Dorsolateral prefrontal cortex (tissue), 122 donors: ENCODE measurements at places on chromosomes 1 and 21. TPM values are rescaled to one million over a fixed set of nuclear protein-coding genes. Genes with fewer than 3 reads are reported as not detected.

The SPRR2F gene
- not detected for total RNA-seq

The SEC16B gene
- 10.7 TPM for total RNA-seq

The SIM2 gene
- total RNA-seq: 0.96 TPM

The RXFP4 gene
- not detected for total RNA-seq

The OR2M3 gene
- total RNA-seq: 0.91 TPM

DNA sequence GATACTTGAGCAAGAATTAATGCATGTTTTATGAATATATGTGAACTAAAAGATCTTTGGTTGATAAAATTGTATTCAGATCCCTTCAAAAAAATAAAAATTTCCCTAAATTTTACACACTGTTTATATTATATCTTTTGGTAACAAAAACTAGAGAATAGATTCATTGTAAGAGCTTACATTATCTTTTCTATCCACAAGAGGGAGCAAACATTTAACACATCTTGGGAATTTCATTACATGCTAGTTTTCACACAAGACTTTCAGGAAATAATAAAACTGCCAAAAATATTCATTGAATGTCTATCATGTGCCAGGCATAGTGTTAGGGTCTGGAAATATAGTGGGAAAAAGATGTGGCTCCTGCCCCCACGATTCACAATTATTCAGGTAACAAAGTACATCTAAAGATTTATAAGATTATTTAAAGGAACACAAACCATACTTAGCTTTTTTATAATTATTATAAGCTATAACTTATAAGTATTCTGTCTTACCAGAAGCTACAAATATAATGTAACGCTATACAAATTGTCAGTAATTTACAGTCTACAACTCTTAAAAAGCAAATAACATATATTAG is 30.6 kb downstream of the FAF1 start:
- no peak for DNase-seq

DNA sequence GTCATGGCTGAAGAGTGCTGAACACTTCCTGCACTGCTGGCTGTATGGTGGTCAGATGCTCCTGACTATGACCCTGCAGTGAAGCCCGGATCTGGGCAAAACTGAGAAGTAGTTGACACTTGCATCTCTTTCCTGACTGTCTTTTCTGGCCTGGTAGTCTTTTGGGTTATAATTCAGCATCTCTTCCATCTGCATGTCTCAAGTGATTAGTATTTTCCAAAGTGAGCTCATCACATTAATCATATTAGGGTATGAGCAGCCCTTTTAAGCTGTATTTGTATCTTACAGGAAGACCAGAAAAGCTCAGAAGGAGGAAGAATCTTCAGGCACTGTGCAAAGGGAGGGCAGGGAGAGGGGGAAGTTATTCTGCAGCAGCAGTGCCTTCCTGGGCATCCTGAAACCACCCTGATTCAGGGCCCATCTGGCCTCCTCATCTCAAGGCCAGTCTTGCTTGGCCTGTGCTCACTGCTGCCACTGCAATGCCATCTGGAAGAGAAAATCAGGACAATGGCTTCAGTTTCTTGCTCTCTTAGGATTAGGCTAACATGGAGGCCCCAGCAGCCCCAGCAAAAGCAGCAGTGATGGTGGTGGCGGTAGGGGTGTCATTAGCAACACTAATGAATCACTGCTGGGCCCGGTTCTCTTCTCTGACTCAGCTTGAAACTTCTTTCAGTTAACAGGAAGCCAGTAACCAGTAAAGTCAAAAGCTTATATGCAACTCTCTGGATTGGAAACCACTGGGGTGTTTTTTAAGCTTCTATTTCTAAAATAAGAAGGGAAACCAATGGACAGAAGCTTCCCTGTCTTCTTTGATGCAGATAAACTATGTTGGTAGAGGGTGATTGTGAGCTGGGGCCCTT is 63.3 kb upstream of the WDR26 start:
- DNase-seq: no peak

DNA sequence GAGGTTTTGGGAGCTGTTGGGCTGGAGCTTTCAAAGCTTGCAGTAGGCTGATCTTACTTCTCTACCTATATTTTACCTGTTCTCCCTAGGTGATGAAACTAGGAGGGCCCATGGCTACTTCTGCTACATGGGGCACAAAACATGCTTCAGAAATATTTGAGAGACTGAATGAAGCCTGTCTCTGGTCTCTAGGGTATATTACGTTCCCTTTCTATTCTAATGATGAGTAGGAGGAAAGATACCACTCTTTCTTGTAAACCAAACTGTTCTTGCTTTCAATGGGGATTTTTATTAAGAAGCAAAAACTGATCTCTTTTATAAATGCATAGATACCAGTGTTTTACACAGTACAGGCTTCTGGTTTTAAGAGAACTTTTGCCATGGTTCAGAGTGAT is 103.1 kb downstream of the GALNT2 start:
- no peak for DNase-seq

DNA sequence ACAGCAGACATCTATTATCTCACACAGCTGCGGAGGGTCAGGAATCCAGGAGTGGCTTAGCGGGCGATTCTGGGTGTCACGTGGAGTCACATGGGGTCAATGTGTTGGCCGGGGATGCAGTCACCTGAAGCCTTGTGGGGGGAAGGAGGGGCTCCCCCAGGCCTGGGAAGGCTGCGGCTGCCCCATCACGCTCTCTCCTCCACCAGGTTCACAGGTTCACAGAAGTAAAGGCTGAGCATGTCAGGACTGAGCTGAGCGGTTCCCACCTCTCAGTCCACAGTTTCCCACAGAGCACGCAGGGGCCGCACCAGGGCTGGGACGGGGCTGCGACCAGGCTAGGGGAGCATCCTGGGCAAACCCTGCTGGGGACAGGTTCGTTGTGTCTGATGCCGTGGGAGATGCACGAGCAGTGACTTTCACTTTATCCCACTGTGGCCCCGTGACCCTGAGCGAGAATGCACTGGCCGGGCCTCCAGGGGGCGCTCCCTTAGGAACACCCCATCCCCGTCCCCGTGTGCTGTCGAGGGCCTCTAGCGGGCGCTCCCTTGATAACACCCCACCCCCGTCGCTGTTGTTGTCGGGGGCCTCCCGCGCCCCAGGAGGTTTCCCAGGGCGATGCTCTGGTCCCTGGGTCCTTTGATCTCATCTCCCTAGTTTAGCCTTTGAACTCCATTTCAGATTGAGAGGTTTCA is 73.2 kb upstream of the TRAPPC10 start:
- DNase-seq: peak; percentile 80

GRCh38 chr1:116170721-116171589 is 59.8 kb downstream of the MAB21L3 start:
- DNase-seq: no peak

GRCh38 chr1:79293611-79294010 is 287.1 kb upstream of the ADGRL4 start:
- DNase-seq: no peak

GRCh38 chr1:207344221-207344620 is 22.7 kb downstream of the CD55 start:
- DNase-seq: no peak

GRCh38 chr1:24091971-24092482 is 19.9 kb downstream of the MYOM3 start:
- DNase-seq: no peak

DNA sequence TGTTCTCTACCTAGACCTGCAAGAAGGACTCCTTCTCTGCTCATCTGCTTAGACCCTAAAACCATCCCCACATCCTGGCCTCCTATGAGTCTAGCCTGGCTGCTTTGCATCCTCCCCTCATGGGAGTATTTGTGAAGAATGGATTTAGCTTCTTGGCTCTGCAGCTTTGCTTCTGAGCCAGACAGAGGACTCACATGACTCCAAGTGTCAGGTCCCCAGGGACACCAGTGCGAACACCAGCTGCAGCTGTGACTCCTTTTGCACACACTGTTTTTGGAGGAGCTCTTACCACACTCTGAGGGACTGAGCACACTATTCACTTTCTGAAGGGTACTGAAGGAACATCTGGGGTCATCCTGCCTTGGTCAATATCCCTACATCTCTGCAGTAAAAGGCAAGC is 131.8 kb upstream of the SGIP1 start:
- peak; percentile 19 for DNase-seq

DNA sequence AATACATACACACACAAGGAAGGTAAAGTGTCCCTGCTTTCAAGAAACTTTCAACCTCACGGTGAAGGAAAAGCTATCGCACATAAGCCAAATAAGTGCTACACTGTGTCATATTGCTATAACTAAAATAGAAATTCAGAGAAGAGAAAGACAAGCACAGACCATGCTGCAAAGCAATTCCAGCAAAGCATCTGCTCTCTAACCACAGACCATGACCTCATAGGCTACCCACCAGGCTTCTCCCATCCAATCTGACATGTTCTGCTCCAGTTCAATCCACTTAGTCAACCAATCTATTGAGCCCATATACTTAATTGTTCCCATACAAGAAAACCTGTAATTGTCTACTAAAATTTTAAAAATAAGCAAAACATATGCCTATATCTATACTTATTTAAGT is 211.3 kb downstream of the BARHL2 start:
- no peak for DNase-seq

GRCh38 chr21:17590430-17590829 is 22.3 kb downstream of the BTG3 start:
- DNase-seq: no peak
